ENCODE measurements at places on chromosomes 12 and 14. TPM values are rescaled to one million over a fixed set of nuclear protein-coding genes. Genes with fewer than 3 reads are reported as not detected.

SERPINA12 gene
- not detected for polyA plus RNA-seq

DNA sequence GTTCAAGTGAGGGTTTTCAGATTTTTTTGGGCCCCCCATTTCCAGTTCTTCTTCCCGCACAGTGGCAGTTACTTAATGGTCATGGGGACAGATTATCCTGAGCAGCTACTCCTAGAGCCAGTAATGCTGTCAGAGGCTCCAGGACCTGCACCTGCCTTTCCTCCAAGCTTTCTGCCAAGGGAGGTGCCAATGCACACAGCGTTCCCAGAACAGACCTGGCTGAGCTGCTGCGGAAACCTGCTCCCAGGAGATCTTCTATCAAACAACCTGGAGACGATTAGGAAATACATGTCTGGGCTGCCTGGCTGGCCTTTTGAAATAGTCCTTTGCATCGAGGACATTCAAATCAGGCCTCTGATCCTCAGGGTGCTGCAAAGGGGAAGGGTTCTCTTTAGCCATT, 120.9 kb downstream of the SLC8A3 start:
- no peak for DNase-seq

GRCh38 chr14:57038689-57039088, 228.4 kb upstream of the OTX2 start:
- no peak for DNase-seq

DNA sequence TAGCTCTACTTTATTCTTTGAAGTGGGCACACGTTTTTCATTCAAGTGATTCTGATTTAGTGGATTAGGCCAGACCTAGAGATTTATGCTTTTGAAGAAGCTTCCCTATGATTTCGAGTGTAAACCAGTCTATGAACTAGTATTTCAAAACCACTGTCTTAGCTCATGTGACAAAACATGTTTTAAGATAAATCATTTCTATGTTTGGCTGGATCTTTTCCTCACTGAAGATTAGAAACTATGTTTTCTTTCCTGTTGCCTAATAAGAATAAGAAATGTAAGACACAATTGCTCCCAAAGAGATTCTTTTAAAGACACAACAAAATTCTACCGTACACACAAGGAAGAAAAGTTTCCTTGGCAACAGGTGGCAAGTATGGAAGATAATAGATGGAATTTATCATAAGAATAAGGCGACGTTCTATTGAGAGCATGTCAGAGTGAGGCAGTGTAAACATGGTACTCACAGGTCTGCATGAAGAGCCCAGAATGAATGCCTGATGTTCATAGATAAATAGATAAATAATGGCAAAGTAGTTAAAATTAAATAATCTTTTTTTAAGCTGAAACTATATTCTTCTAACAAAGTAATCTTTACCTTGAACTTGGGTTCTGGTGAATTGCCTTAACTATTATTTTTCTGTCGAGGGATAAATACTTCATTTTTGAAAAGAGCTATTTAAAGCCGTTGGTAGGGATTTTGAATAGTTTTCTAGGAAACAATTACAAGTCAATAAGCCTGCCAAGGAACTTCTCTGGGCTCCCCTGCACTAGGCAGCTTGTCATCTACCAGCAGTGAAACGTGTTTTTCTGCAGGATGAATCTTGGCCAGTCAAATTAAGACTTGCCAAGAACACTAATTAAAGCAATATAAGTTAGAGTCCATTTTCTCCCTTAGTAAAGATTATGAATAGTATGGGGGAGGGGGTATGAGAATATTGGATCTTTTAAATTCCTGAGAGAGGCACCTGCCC, 34.1 kb upstream of the C12orf75 start:
- DNase-seq: no peak

Data from GM23338 (cell line).